T-cell (primary cell): ENCODE measurements at places on chromosomes 3 and 15.

DNA sequence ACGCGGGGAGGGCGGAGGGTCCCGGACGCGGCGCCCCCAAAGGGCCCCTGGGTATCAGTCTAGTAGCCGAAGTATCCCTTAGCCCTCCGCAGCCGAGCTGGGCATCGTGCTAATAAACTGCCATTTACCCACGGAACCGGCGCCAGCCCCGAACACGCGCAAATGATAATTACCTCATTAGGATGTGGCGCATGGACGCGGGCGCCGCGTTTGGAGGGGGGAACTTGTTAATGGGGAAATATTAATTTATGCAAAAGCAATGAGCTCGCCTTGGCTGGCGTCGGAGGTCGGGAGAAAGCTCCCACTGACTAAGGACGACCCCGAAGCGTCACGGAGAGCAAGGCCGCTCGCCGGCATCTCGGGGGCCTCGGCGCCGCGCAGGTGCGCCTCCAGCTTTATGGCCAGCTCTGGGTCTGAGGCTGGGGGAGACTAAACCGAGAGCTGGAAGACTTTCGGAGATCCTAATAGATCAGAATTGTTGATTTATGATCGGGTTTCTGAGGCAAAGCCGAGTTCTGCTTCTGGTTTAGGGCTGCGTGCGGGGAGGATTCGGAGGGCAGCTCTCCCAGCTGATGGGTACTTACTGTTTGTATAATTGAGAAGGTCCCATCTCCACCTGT is 474 bp upstream of the FEZF2 start:
- no peak for DNase-seq

GRCh38 chr3:194274424-194275085 is 76.6 kb downstream of the CPN2 start:
- DNase-seq, result no peak

GRCh38 chr3:196641333-196642054 is 2.0 kb downstream of the NRROS start:
- no peak for DNase-seq

- no peak for DNase-seq
These were observed 27.2 kb downstream of the ABI3BP start for GRCh38 chr3:100966049-100966491.

DNA sequence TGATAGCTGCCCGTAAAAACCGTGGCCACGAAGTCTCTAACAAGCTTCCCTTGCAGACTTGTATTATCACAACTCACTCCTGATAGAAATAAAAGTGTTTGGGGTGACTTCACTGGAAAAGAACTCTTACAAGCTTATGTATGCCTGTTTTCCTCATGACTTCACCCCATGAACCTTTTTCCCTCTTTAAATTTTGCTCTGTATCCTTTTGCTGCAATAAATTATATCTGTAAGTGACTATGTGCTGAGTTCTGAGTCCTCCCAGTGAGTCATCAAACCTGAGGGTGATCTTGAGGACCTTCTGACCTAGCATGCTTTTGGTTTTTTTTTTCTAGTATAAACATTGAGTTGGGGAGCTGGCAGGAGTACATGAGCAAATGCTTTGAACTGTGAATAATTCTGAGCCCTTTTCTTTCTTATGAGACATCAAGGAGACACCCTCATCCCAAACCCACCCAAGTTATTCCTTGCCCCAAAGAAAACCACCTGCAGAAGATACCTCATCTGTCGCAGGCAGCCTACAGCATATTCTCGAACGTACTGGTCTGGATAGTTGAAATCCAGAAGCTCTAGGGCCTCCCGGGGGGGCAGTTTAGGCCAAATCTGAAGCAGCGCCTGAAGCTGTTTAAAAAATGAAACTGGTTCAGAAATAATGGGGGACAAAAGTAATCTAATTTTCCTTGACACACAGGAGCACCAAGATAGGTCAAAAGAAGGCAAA is 85.9 kb downstream of the FAIM start:
- DNase-seq, result no peak
